DMS 273 treated with DMSO at 0.1 percent for 48 hours (cell line): ENCODE measurements at places on chromosomes 4 and X.
A peak's percentile ranks its signal among the peaks of the same experiment; 100 is the strongest.

DNA sequence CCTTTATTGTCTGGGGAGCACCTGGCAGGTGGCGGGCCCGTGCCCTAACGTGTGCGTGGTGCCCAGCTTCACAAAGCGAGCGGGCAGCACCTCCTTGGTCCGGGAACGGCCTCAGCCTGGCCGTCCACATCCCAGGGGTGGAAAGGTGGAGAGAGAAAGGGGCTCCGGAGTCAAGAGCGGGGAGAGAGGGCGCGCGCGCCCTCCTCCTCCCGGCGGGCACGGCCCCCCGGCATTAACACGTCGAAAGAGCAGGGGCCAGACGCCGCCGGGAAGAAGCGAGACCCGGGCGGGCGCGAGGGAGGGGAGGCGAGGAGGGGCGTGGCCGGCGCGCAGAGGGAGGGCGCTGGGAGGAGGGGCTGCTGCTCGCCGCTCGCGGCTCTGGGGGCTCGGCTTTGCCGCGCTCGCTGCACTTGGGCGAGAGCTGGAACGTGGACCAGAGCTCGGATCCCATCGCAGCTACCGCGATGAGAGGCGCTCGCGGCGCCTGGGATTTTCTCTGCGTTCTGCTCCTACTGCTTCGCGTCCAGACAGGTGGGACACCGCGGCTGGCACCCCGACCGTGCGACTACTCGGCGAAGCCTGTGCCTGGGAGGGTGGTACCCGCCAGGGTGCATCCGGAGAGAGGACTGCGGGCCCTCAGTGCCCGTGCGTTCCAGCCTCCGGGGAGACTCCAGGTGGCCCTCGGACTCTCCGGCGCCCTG, at the start of gene KIT:
Gene KIT (plus strand): TSS at position 407 of the 701 bp plus-strand sequence. CDS start 58 bp downstream, at position 465.
- DNase-seq, result no peak

DNA sequence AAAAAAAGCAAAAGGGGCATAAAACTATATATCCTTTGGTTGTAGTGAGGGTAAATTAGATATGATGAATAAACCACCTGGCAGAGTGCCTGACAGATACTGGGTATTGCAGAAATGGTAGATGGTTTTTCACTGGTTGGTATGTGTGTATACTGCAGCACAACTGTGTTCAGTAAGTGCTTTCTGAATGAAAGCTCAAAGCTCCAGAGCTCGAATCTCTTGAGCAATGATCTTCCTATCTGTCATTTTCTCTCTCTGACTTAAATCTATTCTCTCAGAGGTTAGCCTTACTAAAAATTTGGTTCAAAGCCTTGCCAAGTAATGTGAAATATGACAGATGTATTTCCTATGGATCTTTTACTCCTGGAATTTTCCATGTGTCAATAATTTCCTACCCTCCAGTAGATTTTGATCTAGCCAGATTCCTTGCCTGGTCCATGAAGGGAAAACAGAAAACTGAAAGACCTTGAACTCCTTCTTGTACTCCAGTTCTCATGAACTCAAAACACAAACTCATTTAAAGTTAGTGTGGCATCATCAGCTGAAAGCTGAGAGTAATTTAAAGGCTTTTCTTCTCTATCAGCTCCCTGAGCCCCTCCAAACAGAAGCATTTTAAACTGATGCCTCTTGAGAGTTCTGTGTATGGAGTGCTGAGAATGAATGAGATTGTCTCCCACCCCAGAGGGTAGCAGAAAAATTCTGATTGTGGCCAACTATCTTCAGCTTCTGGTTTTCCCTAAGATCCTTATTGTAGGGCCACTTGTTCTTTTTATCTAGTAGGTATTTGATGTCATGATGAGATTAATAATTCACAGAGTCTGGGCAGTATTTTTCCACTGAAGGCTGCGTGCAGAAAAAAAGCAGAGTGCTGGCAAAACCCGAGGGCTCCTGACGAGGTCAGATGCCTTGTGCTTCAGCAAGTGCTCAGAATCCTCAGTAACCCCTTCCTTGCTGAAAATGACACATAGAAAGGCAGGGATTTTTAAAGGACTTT, 363.4 kb upstream of the BOD1L1 start:
- DNase-seq, result no peak

DNA sequence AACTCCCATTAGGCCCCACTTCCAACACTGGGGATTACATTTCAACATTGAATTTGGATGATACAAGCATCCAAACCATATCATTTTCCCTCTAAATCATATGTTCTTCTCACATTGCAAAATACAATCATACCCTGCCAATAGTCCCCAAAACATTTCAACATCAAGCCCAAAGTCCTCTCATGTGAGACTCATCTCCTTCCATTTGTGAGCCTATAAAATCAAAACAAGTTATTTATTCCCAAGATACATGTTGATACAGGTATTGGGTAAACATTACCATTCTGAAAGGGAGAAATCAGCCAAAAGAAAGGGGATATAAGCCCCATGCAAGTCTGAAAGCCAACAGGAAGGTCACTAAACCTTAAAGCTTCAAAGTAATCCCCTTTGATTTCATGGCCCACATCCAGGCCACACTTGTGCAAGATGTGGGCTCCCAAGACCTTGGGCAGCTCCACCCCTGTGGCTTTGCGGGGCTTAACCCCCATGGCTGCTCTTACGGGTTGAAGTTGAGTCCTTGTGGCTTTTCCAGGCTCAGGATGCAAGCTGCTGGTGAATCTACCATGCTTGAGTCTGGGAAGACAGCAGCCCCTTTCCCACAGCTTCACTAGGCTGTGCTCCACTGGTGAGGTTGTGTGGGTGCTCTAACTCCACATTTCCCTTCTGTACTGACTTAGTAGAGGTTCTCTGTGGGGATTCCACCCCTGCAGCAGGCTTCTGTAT, 40.6 kb upstream of the SERTM2 start:
- no peak for DNase-seq

DNA sequence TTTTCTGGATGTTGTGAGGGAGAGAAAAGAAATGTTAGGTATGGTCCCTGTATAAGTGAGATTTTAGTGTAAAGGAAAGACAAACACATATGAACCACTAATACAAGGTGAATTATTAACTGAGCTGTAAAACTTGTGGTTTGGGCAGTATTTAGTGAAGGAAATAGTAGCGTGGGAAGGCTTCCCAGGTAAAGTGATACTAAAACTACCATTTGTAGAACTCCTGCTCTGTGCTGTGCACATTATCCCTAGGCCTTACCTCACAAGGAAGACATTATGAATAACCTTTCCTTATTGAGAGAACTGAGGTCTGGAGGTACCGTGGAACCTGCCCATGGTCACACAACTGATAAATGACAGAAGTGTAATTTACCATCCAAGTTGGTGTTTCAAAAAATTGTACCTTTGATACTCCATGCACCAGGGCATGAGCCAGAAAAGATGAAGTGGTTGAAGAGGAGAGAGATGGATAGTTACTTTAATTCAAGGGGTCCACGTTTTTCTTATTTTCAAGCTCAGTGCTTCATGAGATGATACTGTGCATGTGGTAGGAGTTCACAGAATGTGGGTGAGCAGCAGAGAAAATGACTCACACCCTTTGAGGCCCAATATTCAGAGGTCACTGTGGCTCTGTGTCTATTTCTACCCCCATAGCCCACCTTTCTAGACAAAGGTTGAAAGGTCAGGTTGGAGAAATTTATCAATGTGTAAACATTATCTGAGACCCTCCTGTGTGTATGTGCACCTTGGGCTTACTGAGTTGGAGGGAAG, 2.6 kb upstream of the VSIG4 start:
- DNase-seq, result no peak

DNA sequence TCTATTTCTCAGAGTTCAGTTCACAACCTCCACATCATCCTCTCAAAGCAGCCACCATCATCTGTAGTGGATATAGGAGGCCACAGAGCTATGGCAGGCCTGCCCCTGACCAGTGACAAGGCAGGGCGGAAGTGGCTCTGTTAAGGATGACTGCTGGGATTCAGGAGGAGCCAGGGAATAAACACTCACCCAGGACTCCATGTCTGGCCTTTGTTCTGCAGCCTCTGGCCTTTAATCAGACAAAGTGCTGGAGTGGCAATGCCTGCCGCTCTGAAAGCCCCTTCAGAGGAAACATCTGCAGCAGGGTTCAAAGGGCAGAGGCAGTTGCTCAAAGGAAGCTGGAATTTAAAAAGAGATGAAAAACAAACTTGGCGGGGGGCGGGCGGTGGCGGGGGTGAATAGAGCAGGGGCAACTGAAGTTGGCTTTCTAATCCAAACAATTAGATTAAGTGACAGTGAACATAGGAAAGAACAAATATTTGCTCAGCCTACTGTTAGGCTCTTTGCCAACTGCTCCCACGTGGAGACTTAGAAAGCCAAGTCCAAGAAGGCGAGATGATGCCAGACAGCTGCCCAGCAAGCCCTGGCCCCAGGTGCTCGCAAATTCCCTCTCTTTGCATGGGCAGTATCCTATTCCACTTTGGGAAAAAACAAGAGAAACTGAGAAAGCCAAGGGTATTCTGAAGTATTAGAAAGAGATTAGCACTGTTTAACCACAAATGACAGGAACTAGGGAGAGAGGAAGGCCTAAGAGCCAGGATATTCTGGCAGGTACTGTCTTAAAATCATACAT, 5.5 kb downstream of the MPP1 start:
- DNase-seq, result no peak

GRCh38 chrX:47217121-47217851, 1.2 kb upstream of the CDK16 start:
- no peak for DNase-seq

DNA sequence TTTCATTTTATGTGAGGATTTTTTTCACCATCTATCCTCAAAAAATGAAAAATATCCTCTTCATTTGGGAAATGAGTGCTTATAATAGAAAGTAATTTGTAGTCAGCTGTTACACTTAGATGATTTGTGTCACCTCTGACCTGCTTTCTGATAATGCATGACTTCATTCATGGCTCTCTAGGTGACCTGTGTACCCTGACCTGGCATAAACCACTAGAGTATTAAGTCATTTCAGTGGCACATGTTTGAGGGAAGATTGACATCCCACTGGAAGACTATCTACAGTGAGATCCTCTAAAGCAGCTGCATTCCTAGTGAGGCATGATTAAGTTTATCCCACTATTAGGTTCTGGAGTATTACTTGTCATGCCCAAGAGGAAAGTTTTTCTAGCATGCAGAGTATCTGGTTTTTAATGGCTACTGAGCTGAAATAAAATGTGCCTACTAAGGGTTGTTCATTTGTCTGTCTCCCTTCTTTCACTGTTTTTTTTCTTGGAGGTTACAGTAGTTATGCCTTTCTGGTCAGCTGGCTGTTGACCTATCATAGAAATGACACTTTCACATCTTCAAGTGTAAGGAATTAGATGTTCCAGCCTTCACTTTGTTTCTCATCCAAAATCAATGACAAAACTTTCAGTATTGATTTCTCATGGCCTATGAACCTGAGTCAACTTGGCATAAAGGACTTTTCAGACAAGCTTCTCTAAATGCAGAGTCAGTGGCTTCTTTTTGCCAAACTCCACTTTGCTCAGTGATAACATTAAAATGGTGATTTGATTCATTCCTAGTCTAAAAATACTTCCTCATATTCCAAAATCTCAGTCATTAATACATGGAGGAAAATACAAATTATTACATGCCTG, 33.1 kb downstream of the TET2 start:
- no peak for DNase-seq

DNA sequence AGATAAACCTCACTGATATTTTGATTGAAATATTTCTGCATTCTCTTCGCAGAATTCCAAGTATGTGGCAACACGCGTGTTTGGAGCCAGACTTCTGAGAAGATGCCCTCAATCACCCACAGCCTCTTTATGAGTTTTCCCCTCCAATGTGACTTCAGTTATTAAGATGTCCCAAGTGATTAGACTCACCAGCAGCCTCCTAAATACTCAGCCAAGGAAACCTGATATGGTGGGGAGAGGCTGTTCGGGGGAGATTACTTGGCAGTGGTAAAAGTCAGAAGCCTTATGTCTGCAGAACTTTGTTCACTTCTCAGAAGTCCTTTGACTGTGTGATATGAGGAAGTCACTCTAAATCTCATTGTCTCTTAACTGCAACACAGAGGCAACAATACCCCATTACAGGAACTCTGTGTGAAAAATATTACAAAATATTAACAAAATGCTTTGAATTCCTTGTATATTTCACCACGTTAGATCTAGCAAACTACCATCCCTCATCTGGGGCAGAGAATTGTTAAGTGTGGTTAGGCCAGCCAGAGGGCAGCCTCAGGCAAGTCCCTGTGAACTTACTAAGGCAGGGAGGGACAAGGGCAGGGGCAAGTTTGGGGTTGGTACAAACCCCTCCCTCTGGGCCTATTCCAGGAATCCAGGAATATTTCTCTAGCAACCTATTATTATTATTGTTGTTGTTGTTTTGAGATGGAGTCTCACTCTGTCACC, 151.4 kb upstream of the USP9X start:
- DNase-seq, result peak; percentile 87
